ENCODE measurements at places on chromosomes 1 and 21.

GRCh38 chr1:13617773-13618172 lies 34.1 kb downstream of the PDPN start:
- DNase-seq: no peak

DNA sequence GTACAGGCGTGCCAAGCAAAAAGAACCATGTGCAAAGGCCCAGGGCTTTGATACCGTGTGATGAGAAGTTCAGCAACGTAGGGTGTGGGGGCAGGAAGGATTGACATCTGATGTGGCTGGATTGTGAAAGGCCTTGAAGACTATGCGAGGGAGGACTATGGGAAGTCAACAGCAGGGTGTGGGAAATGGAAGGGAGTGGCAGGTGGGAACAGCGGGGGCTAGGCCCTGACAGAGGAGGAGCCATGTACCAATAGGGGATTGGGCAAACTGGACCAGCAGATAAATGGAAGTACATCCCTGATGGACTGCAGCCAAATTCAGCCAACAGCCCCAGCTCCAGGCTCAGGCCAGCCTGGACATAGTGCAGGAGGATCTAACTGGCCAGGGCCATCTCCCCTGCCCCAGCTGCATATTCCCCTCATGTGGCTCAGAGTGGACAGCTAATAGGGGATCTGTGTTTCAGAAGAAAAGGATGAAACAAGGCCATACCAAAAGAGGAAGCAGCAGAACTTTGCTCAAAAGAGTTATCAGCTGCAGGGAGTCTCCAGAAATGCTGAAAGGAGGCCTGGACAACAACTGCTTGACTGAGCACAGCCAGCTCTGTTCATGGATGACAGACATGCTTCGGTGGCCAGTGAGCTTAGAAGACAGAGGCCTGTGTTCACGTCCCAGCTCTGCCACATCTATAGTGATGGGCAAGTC lies 140.2 kb upstream of the SGIP1 start:
- no peak for DNase-seq

- DNase-seq: no peak
These were observed 38.0 kb upstream of the FOXO6 start for GRCh38 chr1:41323243-41323642.

GRCh38 chr21:35470522-35470921 lies 421.4 kb upstream of the RUNX1 start:
- DNase-seq: no peak

GRCh38 chr1:111754984-111755330 lies 744 bp upstream of the DDX20 start:
- DNase-seq: peak; percentile 78

DNA sequence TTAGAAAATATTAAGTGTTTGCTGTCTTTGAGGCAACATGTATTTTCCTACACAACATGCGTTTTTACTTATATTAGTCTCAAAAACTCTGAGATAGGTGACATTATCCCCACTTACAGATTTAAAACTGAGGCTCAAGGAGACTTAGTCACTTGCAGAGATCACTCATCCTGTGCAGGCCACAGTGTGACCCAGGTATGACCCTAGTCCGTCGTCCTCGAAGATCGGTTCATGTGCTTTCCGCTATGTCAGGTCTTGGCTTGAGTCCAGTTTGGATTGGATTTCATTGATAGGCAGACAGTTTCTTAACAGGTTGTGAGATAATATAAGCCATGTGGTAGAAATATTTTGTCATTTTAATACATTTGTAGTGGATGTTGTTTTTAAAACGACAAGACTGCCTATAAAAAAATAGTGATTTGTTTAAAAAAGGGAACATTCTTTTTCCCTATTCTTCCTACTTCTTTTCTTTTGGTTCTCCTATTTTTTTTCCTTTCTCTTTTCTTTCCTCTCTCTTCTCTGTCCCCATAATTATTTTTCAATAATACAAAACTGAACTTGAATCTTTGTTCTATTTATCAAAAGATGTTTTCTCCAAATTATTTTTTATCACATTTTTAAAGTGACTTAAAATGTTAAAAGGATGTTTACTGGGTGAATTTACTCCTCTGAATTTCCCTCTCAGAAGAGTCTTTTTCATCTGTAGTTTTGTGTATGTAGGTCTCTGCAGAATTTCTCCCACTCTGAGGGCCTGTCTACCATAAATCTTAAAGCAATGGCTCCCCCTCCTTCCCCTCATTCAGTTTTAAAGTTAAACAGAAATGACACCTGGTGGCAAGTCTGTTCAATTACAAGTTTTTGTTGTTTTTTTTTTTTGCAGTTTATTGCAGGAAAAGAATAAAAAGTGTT lies 81.8 kb downstream of the PHTF1 start:
- peak; percentile 18 for DNase-seq

- DNase-seq: no peak
These were observed 45.8 kb downstream of the CLDN14 start for GRCh38 chr21:36434144-36434543.

DNA sequence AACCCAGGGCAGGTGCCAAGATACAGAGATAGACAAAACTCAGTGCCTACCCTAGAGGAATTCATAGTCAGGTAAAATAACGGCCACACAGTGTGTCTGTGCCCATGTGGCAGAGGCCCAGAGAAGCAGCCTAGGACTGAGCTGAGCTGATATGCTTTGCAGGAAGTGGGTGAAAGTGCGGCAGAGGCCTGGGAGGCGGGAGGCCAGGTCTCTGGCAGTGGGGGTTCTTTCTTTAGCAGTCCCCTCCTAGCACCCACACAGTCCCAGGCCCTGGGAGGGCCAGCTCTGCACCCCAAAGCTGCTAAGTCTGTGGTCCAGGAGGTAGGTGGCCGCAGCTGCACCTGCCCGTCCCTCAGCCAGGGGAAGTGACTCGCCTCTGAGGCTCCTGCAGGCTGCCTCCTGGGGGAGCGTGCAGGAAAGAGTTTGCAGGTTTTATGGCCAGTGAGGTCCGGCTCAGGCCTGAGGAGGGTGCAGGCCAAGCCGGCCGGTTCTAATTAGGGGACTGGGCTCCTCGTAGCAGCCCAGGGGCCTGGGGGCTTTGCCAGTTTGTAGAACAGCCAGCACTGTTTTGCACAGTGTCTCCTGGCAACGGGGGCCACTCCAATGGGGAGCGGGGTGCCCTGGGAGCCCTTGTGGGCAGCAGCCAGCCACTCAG lies 107.9 kb downstream of the SPSB1 start:
- DNase-seq: no peak

- DNase-seq: no peak
These were observed 15.1 kb downstream of the CD53 start for GRCh38 chr1:110888049-110888448.

GRCh38 chr1:205714190-205714905 lies 34.0 kb upstream of the SLC45A3 start:
- peak; percentile 52 for DNase-seq

DNA sequence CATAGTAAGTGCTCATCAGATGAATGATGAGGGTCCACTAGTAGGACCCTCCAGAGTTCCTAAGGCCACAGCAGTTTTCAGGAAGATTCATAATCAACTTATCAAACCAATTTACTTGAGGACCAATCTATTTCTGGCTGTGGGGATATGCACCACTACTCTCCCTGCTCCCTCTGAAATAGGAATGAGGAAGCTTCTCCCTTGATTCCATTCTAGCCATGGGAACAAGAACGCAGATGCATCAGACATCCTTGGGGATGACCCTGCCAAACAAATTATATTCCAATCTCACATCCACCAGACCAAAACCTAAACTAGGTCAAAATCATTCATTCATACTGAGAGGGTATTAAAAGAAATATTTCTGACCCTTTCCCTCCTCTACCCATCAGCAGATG lies 31.5 kb downstream of the JAK1 start:
- no peak for DNase-seq

DNA sequence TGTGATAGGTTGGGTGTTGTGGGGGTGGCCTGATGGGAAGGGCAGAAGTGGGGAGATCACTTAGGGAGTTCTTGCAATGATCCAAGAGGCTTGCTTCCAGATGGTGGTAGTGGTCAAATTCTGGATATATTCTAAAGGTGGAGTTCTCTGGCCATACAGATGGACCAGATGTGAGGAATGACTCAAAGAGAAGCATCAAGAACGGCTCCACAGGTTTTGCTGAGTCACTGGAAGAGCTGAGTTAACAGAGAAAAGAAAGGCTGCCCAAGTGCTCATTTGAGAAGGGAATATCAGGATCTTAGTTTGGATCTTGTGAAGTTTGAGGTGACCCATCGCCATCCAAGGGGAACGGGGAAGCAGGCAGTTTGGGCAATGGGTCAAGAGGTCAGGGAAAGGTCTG lies 192.9 kb upstream of the GALNT2 start:
- DNase-seq: peak; percentile 6

DNA sequence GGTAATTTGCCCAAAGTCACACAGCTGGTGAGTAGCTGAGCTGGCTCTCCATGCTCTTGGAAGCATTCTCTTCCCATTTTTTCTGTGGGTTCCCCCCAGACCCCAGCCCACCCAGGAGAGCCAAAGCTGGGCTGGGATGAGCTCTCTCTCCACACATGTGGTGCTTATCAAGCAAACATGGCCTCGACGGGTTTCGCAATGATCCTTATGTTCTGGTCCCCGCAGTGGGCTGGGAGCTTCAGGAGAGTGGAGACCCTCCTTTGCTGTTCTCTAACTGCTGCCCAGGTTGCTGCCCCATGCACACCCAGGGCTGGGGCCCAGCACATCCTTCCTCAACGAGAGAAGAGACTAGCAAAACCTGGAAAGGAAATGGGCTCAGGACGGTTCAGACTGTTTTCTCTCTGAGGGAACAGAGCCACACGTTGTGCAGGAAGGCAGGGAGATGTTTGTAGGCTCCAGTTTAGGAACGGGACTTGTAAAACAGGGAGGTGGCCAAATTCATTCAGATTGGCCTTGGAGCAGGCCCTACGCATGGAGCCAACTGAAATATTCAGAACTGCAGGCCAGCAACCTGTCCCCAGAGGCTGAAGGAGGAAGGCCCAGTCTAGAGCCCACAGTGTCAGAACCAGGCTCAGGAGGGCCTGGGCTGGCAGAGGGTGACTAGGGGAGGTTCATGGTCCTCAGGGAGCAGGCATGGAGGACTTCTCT lies 27.2 kb upstream of the CSF1 start:
- DNase-seq: no peak

DNA sequence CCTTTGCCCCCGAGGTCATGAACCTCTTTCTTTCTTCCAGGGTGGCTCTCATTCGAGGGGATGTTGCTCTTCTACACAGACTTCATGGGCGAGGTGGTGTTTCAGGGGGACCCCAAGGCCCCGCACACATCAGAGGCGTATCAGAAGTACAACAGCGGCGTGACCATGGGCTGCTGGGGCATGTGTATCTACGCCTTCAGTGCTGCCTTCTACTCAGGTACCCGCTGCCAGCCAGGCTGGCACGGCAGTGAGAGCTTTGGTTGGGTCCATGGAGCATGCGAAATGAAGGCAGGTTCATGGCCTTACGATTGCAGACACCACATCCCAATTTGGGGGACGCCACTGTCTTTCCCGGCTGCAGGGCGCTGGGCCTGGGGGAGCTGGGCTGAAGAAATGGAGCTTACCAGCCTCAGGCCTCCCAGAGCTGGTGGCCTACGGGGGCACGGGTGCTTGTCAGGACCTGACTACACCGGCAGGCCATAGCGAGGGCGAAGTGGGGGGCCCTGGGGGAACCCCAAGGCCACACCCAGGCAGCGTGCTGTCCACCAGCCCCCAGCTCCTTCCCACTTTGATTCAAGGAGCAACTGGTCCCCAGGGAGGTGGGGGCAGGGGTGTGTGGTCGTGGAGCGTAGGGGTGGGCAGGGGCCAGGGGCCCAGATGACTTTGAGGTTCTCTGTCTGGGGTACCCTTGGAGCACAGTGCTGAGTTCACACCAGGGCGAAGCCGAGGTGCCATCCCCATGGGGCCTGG lies 20.0 kb downstream of the SLC45A1 start:
- DNase-seq: no peak

DNA sequence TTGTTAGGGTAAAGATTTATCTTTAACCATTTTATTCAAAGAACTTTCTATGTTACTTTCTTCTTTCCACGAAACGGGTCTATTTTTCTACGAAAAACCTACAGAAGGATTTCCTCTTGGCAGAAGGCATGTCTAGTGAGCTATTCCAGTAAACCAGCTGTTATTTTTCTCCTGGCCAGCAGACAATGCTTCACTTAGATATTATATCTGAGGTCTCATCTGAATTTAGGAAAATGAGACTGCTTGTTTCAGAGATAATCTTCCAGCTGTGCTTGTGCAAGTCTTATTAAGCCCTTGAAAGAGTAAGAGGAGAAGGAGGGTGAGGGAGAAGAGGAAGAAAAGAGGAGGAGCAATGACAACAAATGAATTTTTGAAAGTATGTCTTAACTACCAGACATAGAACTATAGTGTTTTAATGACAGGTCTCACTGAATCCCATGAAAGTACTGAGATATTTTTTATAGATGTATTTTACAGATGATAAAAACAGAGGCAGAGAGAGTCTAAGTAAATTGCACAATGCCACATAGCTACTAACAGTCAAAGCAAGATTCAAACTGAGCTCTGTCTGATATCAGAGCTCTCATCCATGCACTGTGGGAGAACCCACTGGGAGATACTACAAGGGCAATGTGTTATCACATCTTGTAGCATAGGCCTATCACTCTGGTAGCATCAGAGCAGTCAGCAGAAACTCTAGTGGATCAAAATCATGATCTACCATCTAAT lies 54.6 kb upstream of the SAMSN1 start:
- DNase-seq: no peak

- no peak for DNase-seq
These were observed 2.6 kb downstream of the GTF2B start for GRCh38 chr1:88888750-88889149.

DNA sequence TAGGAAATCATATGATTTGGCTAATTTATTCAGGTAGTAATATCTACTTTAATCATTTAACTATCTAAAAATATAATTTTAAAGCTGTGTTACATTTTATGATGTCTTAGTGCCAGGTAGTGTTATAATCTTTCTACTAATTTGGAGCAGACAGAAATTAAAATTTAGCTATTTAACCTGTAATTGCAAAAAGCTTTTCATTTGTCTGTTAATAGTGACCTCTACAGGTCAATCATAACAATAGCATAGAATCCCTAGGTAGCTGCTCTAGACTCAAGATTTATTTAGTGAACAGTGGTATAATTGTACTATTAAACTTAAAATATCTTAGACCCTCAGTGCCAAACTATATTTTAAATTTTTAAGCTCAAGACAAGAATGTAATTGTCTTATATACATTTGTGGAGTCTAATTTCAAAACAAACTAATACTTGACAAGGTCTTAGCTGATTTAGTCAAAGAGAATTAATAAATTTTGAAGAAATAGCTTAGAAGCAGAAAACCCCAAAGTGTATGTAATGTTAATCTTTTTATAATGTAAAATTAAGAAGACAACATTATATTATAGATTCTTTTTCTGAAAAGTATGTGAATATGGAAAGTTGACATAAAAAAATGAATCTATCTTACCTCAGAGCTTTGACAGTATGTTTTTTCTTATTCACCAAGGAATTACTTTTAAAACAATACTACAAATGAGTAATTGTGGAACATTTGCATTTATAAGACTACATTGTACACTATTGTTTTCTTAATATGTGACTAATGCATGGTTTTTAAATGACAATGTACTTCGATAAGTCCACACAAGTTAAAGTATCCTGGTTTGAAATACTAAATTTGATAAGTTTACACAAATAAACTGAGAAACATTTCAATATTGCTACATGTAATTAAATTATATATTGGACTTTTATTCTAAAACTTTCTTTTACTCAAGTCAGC lies 64.1 kb upstream of the RNPC3 start:
- DNase-seq: peak; percentile 42

- no peak for DNase-seq
These were observed 76.5 kb downstream of the ATP1A1 start for GRCh38 chr1:116449578-116449977.

GRCh38 chr1:224714553-224714952 lies 98.4 kb downstream of the CNIH3 start:
- DNase-seq: no peak
